ENCODE measurements at places on chromosomes 1 and 21.

DNA sequence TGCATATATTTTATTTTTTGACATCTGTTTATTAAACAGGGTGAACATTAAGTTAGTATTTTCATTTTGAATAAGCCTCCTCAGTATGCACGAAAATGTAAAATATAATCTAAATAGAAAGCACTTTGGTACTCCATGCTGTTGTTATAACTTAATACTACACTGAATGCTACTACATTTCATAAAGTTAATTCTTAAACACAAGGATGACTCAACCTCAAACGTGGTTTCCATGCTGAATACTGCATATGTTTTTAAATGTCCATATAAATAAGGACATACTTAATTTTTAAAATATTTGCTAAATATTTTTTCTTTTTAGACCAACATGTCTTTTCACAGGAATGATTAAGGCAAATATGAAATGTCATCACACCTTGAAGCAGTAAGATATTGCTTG is 83.9 kb downstream of the USP24 start:
- no peak for DNase-seq

DNA sequence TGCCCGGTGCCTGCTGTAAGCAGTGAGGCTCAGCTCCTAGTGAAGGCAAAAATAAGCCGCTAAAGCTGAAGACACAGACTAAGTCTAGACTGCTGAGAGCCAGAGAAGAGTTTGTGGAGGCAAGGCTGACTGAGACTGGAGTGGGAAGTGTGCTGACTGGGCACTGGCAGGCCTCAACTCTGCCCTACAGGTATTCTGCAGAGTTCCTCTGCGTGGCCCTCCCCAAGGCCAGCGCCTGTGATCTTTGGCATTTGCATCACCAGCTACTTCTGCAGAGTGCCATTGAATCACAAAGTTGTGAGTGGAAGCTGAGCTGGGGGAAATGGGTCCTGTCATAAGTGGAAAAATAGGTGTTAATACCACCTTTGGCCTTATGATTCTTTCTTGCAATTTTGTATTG is 905.7 kb downstream of the PLA2G4A start:
- no peak for DNase-seq

DNA sequence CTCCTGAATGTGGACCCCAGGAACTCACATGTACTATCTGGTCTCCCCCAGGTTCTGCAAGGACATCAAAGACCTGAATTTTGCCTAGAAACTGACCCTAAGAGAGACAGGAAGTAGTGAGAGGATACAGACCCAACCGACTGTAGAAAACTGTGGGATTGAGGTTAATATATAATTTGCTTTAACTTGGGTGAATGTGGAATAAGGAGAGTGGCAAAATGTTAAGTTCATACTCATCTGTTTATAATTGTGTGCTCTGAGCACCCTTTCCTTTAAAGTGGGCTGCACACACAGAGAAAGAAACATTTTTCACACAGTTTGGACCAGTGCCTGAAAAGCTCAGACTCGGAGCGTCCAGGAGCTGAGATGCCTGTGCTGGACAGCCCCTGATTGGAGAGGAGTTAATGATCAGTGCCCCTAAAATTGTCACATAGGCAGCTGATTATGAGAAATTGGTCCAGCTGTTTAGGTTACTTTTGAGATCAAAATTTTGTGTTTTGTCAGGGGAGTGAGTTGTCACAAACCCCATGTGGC is 37.2 kb downstream of the ROR1 start:
- no peak for DNase-seq

DNA sequence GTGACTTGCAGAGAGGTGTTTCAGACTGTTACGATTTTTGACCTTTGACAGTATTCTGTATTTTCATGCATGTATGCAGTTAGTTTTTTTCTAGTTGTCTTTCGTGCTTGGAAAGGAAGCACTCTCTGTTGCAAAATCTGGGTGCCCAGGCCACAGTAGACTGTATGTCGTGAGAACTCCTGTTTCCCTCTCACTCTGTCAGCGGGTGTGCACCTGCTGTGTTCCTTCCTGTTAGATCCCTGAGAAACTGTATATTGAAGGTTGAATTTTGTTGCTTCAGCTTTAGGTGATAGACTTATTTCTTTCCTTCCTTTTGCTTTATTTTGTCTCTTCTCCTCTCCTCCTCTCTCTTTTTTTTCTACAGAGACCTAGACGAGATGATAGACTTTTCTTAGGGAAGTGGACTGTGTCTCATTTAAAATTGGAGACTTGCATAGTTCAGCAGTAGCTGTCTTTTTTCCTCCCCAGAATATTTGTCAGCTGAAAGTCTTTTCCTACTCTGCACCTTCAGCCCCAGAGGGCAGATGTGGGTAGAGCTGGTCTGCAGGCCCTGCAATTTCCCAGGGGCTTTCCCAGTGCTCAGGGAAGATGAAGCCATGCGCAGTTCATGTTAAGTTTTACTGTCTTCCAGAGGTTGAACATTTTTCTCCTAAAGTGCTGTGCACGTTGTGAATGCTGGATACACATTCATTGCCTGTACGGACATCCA is 1.4 kb downstream of the TRAPPC10 start:
- peak; percentile 19 for DNase-seq

DNA sequence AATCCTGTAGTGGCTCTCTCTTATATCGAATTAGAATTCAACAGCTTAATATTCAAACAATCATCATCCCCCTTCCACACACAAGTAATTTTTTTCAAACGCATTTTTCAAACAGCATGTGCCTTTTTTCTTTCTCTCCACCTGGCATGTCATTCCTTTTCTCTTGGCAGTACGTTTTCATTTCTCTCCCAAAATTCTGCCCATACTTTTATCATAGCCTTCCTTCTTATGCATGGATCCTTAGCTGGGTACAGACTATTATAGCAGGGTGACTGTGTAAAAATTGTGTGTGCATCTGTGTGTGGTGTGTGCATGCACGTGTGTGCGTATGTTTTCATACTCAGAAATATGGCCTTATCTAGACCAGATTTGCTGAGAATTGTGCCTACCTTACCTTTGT is 184.3 kb downstream of the ZC3H11B start:
- DNase-seq: no peak

DNA sequence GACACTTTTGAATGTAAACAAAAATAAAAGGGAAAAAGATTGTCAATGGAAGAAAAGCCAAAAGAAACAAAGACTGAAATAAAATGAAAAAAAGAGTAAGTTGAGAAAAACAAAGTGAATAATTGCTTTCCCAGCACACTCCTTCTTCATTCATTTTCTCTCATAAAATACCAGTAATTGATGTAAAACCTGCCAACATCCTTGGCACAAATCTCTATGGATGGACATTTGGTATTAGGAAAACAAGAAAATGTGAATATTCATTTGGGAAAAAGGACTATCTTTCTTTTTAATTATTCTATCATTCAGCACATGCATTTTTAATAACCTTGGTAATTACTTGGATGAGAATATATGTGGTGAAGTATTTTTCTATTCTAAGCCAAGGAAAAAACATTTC is 204.4 kb upstream of the TNR start:
- no peak for DNase-seq

DNA sequence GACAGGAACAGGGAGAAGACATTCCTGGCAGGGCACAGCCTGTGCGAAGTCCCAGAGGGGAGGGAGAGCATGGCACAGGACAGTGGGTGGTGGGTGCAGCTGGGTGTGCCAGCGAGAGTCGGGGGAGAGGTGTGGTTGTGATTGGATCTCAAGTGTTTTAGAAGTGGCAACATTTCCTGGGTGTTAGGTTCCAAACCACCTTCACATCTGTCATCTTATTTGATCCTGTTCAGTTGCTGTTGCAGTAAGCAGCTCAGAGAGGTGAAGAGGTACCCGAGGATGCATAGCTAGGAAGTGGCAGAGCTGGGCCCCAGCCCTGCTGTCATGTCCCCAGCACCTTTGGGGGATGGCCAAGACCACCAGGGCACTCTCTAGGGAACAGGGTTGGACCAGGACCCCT is 22.0 kb upstream of the DISP3 start:
- DNase-seq: no peak

DNA sequence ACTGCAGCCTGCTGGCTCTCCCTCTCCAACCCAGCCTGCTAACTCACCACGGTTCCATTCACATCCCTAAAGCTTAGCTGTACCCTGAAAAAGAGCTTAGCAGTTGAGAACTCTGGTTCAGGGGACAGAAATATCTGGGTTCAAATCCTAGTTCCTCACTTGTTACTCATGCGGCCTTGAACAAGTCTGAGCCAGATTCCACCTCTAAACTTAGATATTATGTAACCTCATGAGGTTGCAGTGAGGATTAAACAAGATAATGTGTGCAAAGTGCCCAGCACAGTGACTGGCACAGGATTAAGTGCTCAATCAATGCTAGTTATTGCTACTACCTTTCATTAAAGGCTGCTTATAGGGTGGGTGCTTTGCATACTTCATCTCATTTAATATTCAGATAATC is 41.3 kb upstream of the DHCR24 start:
- no peak for DNase-seq

GRCh38 chr1:15328351-15329103 is 81.2 kb upstream of the EFHD2 start:
- no peak for DNase-seq

DNA sequence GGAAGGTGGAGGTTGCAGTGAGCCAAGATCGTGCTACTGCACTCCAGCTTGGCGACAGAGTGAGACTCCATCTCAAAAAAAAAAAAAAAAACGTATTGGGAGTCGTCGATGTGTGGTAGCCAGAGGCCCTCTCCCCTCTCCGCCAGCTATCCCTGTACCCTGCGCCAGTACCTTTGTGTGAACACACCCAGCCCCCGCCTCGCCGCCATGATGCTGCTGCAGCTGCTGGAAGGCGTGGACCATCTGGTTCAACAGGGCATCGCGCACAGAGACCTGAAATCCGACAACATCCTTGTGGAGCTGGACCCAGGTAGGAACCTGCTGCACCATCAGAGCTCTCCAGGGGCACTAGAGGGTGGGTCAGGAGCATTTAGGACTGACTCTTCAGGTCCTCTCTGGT is 12.2 kb downstream of the PINK1 start:
- no peak for DNase-seq

DNA sequence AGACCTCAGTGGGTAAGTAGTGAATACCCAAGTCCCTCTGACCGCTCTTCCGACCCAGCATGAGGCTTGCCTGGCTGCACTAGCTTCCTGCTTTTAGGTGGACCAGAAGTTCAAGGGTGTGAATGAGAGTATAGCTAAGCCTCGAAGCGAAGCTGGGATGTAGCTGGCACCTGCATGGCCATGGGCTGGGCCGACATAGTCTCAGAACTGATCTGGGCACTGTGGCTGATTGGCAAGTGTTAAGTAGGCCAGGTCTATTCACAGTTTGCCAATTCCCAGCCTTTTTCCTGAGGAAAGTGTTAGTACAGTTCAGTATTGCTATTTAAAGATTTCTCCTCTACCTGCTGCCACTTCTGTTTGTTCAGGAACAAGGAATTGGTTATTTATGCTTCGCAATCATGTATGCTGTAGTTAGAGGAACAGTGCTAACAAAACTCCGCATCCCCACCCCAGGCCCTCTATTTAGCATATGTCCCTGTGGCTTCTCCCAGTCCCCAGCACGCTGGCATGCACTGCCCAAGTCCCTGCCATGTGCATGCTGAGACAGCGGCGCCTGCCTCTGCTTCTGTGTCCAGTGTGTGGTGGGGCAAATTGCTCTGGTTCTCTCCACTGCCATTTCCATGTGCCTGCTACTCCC is 16.3 kb downstream of the SPATA46 start:
- no peak for DNase-seq

- DNase-seq: peak; percentile 92
Measured at GRCh38 chr1:7549277-7550161, 221.6 kb upstream of the VAMP3 start.

DNA sequence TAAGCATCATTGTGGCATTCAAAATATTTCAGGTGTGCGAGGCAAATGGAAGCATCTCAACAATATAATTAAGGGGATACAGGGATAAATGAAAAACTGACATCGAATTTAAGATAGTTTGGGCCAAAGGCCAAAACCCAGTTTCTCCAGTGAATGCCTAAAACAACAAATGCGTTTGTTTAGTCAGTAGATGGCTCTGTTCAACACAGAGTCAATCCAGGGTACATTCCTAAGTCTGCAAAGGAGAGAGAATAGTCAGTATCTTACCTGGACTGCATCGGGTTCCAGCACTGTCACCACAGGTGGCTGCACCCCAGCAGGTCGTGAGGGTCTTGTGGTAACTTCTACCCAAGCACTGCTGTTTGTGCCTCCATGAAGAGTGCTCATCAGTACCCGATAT is 321.1 kb downstream of the KCTD3 start:
- DNase-seq: no peak

- DNase-seq: no peak
Measured at GRCh38 chr1:214983126-214983869, 99.2 kb upstream of the KCNK2 start.

DNA sequence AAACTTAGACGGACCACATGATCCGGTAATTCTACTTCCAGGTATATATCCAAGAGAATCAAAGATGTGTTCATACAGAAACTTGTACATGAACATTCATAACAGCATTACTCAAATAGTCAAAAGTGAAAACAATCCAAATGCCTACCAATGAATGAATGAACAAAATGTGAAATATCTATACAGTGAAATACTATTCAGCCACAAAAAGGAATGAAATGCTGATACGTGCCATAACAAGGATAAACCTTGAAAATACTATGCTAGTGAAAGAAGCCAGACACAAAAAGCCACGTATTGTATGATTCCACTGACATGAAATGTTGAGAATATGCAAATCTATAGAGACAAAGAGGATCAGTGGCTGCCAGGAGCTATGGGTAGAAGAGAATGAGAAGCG is 18.3 kb downstream of the TARBP1 start:
- DNase-seq: no peak
